Stimulated activated CD8-positive, alpha-beta memory T cell treated with anti-CD3 and anti-CD28 coated beads, Interleukin-4, amount 100 ng/mL, for 48 hours (primary cell): ENCODE measurements at places on chromosomes 7 and 10.

DNA sequence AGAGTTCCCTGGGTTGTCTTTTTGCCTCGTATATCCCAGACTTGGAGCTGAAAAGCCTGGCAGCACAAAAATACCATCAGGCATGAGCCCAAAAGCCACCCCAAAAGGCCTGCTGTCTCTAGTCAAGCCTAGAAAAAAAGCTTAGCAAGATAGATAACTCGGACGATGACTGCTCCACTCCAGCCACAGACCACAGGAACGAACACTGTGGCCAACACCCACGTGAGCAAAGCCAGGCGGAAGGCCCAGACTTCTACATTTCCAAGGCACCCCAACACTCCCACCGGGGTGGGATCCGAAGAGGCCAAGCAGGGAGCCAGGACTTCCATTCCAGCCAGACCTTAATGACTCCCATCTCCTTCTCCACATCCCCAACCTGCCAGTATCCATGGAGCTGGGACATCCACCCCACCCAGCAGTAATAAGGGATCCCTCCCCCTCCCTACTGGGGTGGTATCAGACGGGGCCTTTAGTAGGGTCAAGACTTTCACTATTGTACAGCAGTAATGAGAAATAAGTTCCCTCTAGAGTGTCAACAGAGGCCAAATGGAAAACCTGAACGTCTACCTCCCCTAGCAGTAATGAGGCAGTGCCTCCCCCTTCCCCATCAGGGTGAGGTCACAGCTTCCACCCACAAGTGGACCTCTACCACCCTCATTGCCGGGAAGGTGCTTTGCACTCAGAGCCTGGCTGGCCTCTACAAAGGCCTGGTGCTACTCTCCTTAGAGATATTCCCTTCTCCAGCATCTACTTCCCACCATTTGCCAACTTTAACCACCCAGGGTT is 23.0 kb downstream of the PRLHR start:
- no peak for DNase-seq

DNA sequence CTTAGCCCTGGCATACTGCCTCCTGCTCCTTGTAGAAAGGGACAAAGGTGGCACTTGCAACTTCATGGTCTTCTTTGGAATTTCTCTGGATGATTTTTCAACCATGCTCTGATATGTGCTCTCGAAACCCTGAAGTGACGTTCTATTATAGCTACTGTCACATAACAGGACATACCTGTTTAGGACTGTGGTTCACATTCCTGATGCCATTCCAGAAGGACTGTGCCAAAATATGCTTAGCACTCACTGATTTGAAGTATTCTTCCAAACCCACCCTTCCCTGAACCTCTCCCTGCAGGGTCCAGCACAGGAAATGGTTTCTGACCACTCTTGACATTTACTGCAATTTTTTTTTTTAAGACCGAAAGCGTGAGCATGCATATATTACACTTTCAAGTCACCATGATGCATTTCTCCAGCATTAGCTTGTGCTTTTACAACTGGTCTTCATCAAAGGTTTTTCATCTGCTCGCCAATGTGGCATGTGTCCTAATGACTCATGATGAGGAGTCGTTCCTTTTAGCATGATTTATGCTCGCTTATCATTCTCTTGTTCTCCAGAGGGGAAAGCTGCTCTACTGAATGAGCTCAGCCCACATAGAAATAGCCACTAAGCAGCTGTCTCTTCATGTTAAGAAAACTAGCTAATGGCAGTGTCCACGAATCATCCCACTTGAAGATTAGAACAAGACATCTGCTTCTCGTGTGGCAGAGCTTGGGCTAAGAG is 135.2 kb downstream of the ADAM12 start:
- no peak for DNase-seq

- peak; percentile 23 for DNase-seq
These were observed 58.7 kb upstream of the PRPS1L1 start for GRCh38 chr7:18086165-18087025.

DNA sequence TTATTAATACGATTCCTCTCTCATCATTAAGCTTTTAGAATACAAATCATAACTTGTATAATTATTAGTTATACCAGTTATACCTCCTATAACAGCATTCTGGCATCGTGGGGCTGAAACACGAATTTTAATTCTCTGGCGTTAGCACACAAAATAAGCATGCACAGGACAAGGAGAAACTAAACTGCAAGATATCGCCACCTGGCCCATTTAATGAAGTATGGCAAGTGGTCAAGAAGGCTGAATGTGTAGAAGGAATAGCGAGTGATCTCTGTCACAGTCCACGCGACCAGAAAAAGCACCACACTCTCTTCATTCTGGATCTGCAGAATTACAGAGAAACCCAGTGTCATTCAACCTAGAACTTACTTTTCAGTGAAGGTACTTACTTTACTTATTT is 18.1 kb downstream of the HACD1 start:
- DNase-seq, result no peak

GRCh38 chr7:81339946-81340345 is 421.1 kb upstream of the SEMA3C start:
- no peak for DNase-seq

GRCh38 chr10:9449530-9449929 is 1395.0 kb downstream of the GATA3 start:
- DNase-seq, result no peak

- no peak for DNase-seq
These were observed 68.8 kb upstream of the SDK1 start for GRCh38 chr7:3232228-3232627.

DNA sequence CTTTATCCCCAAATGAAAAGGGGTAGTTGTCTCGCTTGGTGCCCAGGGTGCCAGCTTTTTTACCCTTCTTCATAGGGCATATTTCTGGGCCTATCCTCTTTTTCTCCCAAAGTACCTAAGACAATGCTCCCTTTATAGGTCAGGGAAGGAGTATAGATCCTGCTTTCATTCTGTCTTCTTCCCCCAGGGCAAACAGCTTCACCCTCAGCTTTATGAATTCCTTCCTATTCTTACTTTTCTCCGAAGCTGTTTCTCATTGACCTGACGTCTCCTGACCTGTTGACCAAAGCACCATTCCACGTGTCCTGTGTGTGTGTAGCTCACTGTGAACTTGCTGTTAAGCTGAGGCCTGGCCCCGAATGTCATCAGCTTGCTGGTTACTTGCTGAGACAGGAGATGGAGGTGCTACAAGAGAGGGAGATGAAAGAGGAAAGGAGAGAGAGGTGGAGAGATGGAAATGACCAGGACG is 48.9 kb downstream of the PYROXD2 start:
- no peak for DNase-seq

GRCh38 chr10:93245779-93246178 is 172.1 kb downstream of the CYP26A1 start:
- no peak for DNase-seq

- DNase-seq, result no peak
These were observed 11.4 kb downstream of the C10orf53 start for GRCh38 chr10:49690698-49691356.
